Skeletal muscle tissue (tissue), 5 donors: ENCODE measurements at places on chromosomes 5 and 9. TPM values are rescaled to one million over a fixed set of nuclear protein-coding genes. Genes with fewer than 3 reads are reported as not detected.

The CDX1 gene
- total RNA-seq: not detected

The KIF24 gene
- 5.7 TPM for total RNA-seq

The DNLZ gene
- total RNA-seq: 5.2 TPM

The SLC36A3 gene
- not detected for total RNA-seq

The PCDHA6 gene
- total RNA-seq: under 0.01 TPM

The IRGM gene
- total RNA-seq: not detected
